ENCODE measurements at places on chromosomes 7 and 10.

DNA sequence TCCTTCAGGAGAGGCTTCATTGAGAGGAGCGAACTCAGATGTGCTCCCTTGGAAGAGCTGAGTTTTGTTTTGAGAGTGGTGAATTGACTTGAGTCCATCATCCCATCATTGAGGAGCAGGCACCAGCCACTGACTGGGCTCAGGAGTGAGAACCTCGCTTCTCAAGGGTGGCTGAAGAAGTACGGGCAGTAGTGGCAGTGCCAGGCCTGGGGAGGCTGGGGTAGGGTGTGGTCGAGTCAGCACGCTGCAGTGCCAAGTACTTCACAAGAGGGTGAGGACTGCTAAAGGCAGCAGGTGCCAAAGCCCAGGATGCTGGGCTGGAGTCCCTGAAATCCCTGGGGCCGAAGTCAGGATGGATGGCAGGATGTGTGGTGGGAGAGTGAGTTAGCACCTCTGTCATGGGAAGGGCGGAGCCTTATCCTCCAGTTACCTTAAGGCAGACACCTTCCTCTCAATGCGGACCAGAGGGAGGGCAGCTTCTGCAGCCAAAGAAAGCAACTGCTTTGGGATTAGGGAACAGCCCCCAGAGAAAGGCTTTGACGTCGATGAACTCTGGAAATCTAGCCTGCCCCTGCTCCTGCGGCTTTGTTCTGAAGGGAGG lies 210.3 kb downstream of the CAMK1D start:
- DNase-seq = no peak

- no peak for DNase-seq
These were observed 57.7 kb upstream of the RHOBTB1 start for GRCh38 chr10:61001731-61002122.

GRCh38 chr10:26621889-26622711 lies 75.4 kb upstream of the PDSS1 start:
- DNase-seq = peak; percentile 65

DNA sequence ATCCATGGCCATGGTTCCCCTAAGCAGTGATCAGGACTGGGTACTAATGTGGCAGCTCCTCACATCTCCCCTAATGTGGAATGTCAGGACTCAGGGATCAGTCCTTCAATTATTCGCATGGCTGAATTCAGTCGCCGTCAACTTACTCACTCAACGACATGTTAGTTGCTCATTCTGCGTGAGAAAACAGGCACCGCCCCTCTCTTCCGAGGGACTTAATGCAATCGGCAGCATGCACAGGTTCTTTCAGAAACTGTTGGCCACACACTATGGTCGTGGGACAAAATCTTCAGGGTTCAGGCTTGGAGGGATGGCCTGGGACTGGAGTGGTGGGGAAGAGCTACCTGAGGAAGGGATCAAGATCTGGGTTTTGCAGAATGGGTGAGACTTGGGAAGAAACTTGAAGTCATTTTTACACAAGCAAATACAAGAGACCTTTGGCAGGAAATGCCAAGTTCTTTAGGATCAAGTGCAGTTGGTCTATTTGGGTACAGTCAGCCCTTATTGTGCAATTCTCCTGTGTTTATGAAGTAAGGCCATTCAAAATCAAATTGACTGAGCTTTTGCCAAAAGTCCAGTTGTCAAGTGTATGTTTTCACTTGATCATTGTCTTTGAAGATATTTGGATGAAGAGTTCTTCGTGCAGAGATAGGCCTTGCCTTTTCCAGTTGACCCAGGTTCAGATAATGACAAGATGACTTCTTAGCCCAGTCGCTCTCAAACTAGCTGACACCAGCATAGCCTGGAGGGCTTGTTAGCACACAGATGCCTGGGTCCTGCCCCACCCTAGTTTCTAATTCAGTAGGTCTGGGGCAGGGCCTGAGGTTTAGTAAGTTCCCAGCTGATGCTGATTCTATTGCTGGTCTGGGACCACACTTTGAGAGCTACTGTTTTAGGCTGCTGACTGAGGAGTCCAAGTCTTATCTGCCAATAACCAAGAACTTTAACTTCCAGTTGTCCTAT lies 48.5 kb downstream of the LRRC18 start:
- DNase-seq = no peak

- DNase-seq = no peak
These were observed 147.0 kb downstream of the C1GALT1 start for GRCh38 chr7:7329326-7329725.

GRCh38 chr7:44700322-44700721 lies 48.3 kb upstream of the ZMIZ2 start:
- no peak for DNase-seq

DNA sequence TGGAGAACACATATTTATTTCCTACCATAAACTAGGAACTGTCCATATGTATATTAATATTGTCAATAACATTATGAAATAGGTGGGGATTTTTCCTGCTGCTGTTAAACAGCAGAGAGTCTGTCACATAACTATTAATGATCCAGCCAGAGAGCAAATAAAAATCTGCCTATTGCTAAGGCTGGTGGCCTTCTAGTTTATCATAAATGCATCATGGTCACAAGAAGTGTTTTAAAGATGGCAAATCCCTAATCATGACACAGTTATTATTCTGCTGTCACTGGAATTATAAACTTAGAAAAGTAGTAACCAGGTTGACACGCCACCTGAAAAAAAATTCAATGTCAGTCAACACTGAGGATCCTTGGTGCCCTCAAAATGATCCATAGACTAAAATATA lies 132.3 kb downstream of the HGF start:
- no peak for DNase-seq

- DNase-seq = no peak
These were observed 920.2 kb downstream of the TYW1 start for GRCh38 chr7:67916571-67917436.

- no peak for DNase-seq
These were observed 921.5 kb downstream of the TYW1 start for GRCh38 chr7:67918158-67918557.

DNA sequence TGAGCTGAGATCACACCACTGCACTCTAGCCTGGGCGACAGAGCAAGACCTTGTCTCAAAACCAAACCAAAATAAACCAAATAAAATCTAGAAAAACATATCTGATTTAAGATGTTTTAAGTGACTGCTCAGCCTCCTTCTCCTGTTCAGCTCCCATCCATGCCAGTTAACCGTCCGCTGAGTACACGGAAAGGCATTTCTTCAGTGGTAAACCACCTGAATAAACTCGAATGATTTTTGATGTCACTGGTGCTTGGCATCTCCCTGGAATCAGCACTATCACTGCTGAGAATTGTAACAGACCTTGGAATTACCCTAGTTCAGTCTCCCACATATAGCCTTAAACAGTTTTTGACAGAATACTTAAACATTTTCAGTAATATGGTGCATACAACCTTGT lies 24.1 kb upstream of the NRCAM start:
- no peak for DNase-seq

GRCh38 chr7:25260862-25261494 lies 32.7 kb upstream of the NPVF start:
- no peak for DNase-seq

GRCh38 chr10:101140950-101141615 lies 10.0 kb downstream of the TLX1 start:
- DNase-seq = no peak

- DNase-seq = no peak
These were observed 70.1 kb downstream of the ST7 start for GRCh38 chr7:117023325-117023854.

DNA sequence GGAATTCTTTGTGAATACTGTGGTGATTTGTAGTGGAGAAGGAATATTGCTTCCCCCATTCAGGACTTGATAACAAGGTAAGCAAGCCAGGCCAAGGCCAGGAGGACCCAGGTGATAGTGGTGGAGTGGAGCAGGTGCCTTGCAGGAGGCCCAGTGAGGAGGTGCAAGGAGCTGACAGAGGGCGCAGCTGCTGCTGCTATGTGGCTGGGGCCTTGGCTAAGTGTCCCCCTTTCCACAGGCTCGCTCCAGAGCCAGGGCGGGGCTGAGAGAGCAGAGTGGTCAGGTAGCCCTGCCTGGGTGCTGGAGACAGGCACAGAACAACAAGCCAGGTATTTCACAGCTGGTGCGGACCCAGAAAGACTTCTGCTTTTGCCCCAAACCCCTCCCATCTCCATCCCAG lies 162.9 kb downstream of the EGFR start:
- DNase-seq = no peak

DNA sequence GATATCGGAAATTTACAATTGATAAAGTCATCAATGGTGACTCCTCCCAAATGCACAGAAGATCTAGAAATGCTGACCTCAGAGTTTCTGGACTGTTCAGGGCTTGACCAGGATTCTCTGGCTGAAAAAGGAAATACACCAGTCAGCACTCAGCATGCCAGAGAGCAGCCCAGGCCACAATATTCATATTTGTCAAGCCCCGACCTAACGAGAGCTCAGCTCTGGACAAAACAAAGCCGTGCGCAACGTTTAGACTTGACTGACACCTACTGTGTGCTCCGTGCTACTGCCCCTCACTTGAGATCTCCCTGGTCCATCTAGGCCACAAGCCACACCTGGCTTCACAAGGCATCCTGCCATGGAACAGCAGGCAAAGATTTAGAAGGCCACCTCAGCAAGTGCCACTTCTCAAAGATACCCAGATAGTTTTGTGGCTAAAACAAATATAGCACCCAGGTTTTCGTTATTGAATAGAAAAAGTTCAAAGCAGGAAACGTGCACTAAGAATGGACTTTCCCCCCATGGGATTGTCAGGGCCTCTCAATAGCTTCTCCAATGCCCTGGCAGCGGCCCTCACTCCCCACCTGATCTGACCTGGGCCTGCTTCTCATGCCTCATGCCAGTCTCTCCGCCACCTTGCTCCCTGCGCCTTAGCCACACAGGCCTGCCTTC lies 218.3 kb downstream of the FAM107B start:
- DNase-seq = no peak

- no peak for DNase-seq
These were observed 120.6 kb downstream of the SAMD9 start for GRCh38 chr7:92997152-92997551.

- no peak for DNase-seq
These were observed 80.0 kb downstream of the SDK1 start for GRCh38 chr7:3380886-3381685.

DNA sequence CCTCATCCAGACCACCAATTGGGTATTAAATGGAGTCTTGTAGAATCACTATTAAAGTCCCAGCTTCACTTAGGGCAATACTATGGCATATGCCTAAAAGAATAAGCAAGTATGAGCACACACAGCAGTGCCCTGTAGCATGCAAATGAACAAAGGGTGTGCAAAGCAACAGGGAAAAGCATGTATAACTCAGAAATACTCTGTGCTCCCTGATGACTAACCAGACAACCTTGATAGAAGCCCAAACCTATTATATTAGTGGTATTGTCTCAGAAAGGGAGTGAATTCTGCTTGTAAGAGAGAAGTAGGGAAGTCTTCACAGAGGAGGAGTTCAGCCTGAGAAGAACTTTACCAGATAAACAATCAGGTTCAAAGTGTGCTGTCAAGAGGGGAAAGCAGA lies 131.2 kb downstream of the DGKI start:
- no peak for DNase-seq

DNA sequence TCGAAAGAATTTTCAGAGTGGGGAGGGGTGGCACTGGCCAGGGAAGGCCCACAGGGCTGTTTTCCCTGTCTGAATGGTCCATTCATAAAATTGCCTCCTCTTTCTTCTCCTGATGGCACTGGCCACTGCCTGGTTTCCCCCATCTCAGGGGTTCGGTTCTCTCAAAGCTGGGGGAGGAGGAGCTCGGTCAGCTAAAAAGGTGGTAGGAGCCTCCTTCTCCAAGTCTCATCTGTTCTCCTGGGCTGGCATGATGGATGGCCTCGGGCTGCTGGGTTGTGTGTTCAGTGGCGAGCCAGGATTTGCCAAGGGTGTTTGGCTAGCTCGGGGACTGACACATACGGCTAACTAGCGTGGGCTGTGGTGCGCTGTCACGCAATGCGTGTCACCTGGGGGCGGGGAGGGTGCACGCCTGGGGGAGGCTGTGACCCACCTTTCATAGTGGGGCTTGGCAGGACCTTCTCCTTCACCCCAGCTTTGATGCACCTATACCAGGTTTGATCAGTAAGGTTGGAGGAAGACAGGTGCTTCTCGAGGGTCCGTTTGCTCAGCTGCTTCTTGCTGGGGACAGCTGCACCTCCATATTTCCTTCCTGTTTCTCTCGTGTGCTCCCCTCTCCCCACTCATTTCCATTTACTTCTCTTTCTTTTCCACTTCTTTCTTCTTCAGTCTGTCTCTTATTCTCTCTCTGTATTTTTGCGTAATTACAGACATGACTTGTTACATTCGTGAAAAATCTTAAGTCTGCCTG lies 36.3 kb downstream of the RBM20 start:
- DNase-seq = no peak

GRCh38 chr10:12922117-12922900 lies 79.2 kb downstream of the CCDC3 start:
- no peak for DNase-seq

DNA sequence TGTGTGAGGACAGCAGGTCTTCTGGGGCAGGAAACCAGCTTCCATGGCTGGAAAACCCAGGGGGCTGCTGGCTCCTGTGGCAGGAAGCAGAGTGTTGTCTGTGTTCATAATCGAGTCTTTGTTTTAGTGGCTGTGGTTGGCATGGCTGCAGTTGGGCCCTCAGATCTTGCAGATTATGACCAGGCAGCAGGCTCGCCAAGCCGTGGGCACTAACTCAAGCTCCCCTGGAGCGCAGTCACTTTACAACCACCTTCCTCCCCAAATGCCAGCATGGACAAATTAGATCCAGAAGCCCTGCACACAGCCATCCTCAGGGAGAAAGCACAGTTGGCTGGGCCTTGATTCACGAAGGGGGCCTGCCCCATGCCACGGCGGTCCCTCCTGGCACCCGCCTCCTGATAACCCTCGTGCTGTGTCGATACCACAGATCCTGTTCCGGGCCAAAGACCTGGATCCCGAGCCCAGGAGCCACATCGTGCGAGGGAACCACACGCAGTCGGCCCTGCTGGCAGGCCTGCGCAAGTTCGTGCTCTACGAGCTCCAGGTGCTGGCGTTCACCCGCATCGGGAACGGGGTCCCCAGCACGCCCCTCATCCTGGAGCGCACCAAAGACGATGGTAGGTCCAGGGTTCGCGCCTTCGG lies 552.5 kb upstream of the FOXK1 start:
- DNase-seq = peak; percentile 28

DNA sequence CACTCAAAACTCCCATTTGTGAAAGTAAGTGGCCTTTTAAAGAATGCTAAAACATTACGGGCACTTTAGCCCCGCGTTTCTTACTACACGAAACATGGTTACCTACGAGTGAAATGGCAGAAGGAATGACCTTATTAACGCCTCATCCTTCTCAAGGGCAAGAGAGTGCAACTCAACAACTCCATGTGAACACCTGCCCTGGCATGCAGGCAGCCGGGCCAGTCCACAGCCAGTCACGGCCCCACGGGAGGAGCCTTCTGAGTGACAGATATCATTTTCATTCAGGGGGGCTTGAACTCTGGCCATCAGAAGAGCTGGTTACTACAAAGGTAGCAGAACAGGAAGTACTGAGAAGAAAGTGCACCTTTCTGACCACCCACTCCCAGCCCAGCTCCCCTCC lies 236.1 kb downstream of the PTPRN2 start:
- DNase-seq = no peak

DNA sequence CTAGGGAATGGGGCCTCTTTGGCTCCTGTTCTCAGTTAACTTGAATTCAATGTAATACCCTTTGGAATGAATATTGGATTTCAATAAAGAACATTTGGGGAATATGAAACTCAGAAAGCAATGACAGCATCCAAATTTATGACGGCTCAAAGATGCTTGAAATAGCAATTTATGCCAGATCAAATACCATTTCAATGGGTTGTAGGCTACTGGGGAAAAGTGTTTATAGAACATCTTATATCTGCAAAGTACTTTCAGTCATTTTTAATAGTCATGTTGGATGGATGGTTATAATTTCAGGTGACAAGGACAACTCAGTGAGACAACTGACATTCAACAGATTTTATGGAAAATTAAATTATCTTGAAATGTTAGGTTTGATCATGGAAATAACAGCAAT lies 772.7 kb downstream of the PHTF2 start:
- no peak for DNase-seq

All from hematopoietic multipotent progenitor cell (in vitro differentiated cells).